ENCODE measurements at places on chromosomes 16 and 17.

GRCh38 chr17:75555679-75556153 is 30.2 kb downstream of the LLGL2 start:
- DNase-seq: no peak

DNA sequence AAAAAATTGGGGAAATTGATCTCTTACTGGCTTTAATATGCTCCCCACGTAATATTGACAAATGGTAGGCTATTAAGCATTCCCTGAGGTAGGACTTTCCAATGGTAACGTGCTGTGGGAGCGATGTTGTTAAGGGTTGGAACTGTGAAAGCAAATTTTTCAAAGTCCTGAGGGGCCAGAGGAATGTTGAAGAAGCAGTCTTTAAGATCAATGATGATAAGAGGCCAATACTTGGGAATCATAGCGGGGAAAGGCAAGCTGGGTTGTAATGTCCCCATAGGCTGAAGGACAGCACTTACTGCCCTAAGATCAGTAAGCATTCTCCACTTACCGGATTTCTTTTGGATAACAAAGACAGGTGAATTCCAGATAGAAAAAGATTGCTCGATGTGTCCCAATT is 69.6 kb upstream of the ARL4D start:
- DNase-seq: no peak

- no peak for DNase-seq
Observed at GRCh38 chr17:71409712-71410111, 711.1 kb upstream of the SOX9 start.

DNA sequence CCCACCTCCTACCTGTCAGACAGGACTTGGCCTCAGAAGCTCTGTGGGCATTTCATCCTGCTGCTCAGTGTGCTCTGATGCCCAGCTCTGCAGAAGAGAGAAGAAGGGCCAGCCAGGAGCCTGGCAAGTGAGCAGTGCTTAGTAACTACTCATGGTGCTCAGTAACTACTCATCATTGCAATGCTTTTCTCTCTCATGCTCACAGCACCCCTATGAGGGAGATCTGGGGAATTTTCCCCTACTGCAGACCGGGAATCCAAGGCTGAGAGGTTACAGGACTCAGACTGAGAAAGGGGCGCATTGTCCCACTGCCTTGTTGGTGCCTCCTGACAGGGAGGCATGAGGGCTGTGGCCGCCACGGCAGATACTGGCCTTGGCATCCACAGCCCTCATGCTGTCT is 261.1 kb downstream of the C16orf95 start:
- DNase-seq: no peak

GRCh38 chr16:4318451-4318910 is 2.6 kb downstream of the GLIS2 start:
- DNase-seq: no peak

- DNase-seq: no peak
Observed at GRCh38 chr16:82782715-82783251, 156.0 kb downstream of the CDH13 start.

DNA sequence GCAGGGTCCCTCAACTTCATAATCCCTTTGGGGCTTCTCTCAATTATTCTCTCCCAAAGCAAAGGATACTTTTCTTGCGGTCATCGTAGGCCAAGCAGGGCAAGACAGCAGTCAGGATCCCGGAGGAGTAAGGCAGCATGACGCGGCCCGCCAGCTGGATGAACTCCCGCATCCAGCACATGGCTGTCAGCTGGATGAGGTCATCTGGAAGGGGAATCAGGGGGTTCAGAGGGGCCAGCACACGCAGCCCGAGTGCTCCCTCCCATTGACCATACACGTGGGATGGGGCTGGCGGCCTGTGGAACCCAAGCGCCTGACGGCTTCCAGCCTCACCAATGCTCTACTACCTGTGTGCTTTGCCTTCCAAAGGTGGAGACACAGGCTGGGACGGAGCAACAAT is 19.2 kb downstream of the VAC14 start:
- no peak for DNase-seq

- no peak for DNase-seq
Observed at GRCh38 chr17:29368926-29369325, 21.2 kb upstream of the TAOK1 start.

DNA sequence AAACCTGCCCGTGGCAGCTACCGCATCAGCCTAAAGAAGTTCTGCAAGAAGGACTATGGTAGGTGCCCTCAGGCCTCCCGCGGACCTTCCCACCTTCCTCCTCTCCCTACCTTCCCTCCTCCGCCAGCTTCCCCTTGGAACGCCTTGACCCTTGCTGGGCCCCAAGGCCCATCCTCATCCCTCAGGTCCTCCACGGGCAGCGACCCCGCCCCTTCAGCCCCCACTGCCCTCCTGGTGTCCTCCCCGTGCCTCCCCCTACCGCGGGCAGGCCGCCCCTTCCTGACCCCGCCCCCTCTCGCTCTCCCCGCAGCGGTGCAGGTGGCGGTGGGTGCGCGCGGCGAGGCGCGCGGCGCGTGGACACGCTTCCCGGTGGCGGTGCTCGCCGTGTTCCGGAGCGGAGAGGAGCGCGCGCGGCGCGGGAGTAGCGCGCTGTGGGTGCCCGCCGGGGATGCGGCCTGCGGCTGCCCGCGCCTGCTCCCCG is 1.4 kb upstream of the TBC1D24 start:
- DNase-seq: no peak

GRCh38 chr17:8056232-8056975 is 17.5 kb downstream of the ALOX15B start:
- DNase-seq: no peak

GRCh38 chr16:88973007-88973410 is 4.0 kb downstream of the CBFA2T3 start:
- no peak for DNase-seq

- DNase-seq: no peak
Observed at GRCh38 chr17:78648293-78648692, 71.1 kb upstream of the DNAH17 start.

GRCh38 chr17:83106913-83107655 is 27.7 kb downstream of the METRNL start:
- no peak for DNase-seq

DNA sequence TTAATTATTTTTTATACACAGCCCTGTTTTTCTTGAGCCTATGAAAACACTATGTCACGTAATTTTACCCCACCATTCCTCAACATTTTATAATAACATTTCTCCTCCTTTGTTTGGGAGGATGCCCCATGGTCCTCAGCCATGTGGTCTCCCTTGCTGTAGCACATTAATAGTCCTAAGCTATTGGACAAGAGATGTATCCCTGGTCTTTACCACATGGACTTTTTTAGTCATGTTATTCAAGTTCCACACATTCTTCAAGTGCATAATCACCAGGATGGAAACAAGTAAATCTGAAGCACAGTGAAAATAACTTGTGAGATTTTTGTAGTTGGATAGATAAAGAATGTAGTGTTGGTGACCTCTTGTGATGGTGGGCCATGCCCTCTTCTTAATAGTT is 2.0 kb upstream of the KRTAP2-3 start:
- DNase-seq: no peak
